Esophagus muscularis mucosa (tissue), 4 donors: ENCODE measurements at places on chromosomes 1 and 21. TPM values are rescaled to one million over a fixed set of nuclear protein-coding genes. Genes with fewer than 3 reads are reported as not detected.
A peak's percentile ranks its signal among the peaks of the same experiment; 100 is the strongest.

The PLPPR4 gene
- 1.2 TPM for total RNA-seq

The TBX15 gene
- 0.84 TPM for total RNA-seq

The GABRD gene
- not detected for total RNA-seq

The FMOD gene
- 36.8 TPM for total RNA-seq

The CD101 gene
- total RNA-seq = 0.42 TPM

The LPAR3 gene
- total RNA-seq = not detected

The GNPAT gene
- total RNA-seq = 49.4 TPM

DNA sequence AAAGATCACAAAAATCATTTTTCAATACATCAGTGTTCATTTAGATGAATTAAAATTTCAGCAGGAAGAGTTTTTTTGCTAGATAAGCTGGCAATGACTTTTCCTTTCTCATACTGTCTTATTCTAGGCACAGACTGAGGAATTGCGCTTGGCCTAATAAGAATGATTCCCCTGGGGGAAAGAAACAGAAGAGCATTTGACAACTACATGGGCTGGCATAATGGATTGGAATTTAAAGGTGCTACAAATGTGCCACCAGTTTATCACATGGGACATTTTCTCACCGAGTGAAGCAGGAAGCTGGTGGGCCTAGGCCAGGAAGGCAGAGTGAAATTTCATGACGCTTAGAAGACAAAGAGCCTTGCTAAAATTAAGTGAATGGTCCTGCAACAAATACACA, 39.3 kb downstream of the CDKN2C start:
- no peaks in the 10 kb centered on the region for H3K36me3 ChIP-seq
- no peaks in the 10 kb centered on the region for H3K4me1 ChIP-seq
- H3K4me3 ChIP-seq = no peak overlapping the region

GRCh38 chr1:216310776-216311175, 112.5 kb downstream of the USH2A start:
- H3K4me1 ChIP-seq = no peaks in the 10 kb centered on the region
- H3K27me3 ChIP-seq = no peaks in the 10 kb centered on the region
- H3K36me3 ChIP-seq = no peaks in the 10 kb centered on the region
- H3K4me3 ChIP-seq = no peak overlapping the region
- DNase-seq = no peak

DNA sequence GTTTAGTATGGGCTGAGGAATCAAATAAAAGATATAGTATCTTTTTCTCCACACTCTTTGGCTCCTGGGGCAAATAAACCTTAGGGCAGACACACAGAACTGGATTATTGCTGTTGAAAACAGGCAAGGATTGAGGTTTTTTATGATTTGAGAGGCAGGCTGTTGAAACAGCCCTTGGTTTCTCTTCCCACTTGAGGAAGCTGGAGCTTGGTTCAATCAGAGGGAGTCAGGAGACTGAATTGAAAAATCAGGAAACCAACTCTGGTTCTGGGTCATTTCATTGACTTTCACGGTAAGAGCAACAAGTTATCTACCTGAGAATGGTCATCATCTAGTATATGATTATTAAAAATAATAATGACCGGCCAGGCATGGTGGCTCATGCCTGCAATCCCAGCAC, 108.4 kb downstream of the CNIH3 start:
- no peaks in the 10 kb centered on the region for H3K36me3 ChIP-seq
- H3K27me3 ChIP-seq = no peaks in the 10 kb centered on the region
- H3K4me3 ChIP-seq = no peak overlapping the region

- H3K4me1 ChIP-seq = no peaks in the 10 kb centered on the region
- no peaks in the 10 kb centered on the region for H3K36me3 ChIP-seq
- DNase-seq = no peak
- no peak overlapping the region for H3K4me3 ChIP-seq
These were observed 230.0 kb upstream of the B3GALT2 start for GRCh38 chr1:193416226-193417024.

GRCh38 chr1:21534674-21535378, 25.6 kb downstream of the ALPL start:
- H3K27ac ChIP-seq = no peak overlapping the region
- no peak for DNase-seq
- H3K36me3 ChIP-seq = no peaks in the 10 kb centered on the region
- peaks cover 13% of the 10 kb centered on the region for H3K4me1 ChIP-seq

DNA sequence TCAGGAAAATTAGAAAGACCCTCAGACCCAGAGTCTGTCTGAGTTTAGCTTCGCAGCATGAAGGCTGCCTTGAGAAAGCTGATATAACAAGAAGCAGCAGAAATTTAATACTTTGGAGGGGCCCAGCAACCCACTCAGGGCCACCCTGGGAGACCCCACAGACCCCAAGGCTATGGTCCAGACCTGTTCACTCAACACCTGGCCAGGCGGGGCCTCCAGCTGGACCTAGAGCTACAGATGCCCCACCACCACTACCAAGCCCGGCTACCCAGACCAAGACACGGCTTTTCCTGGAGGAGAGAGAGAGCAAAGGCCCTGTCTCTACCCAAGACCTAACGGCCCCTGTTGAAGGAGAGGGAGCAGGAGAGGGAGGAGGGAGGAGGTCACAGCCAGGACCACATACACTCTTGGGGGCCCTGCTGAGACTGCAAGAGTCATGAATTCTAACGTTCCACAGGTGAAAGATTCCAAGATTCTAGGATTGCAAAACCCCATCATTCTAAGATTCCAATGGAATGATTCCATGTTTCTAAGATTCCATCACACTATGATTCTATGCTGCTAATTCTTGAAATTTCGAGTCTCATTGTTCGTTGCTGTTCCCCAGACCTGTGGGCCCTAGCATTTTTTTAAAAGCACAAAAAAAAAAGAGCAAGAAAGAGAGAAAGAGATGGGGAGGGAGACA, 53.2 kb downstream of the LACTBL1 start:
- H3K27ac ChIP-seq = no peak overlapping the region
- no peaks in the 10 kb centered on the region for H3K36me3 ChIP-seq
- H3K4me1 ChIP-seq = peaks cover 8% of the 10 kb centered on the region
- H3K4me3 ChIP-seq = no peak overlapping the region

- no peak overlapping the region for H3K27ac ChIP-seq
- H3K4me1 ChIP-seq = peaks cover 12% of the 10 kb centered on the region
- DNase-seq = no peak
- no peaks in the 10 kb centered on the region for H3K36me3 ChIP-seq
- H3K27me3 ChIP-seq = no peaks in the 10 kb centered on the region
These were observed 32.5 kb upstream of the BCL10 start for GRCh38 chr1:85308833-85309350.

DNA sequence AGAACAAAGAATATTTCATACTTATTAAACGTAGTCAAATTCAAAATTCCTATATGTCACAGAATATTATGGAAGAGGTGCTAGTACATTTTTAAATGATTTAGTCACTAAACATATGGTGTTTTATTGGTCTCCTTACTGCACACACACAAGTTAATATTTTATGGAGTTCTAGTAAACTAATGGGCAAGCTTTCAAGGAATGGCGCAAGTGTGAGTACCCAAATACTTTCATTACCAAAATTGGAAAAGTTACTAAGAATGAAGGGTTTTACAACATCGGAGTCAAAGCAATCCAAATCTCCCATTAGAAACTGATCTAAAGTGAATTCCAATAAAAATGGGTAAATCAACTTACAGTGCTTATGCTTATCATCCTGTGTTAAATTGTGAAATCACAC, 921.9 kb downstream of the ADGRL2 start:
- DNase-seq = no peak
- H3K27ac ChIP-seq = no peak overlapping the region
- no peak overlapping the region for H3K4me3 ChIP-seq
- no peaks in the 10 kb centered on the region for H3K27me3 ChIP-seq
- no peaks in the 10 kb centered on the region for H3K36me3 ChIP-seq
- no peaks in the 10 kb centered on the region for H3K4me1 ChIP-seq

DNA sequence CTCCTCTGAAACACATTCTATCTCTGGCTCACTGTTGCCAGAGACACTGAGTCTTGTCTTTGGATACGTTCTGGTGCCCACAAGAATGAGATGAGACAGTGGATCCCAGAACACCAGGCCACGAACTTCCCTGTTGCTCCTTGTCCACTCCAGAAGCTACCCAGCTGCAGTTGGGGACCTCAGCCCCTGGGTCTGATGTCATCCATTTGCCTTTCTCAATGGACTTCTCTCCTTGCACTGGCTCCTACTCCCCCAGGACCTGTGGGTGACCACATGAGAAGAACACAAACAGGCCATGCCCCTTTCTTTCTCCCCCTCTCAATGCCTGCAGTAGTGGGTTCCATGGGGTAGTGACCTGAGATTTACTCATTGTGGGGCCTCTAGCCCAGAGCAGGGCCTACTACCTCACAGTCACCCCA, 5.9 kb downstream of the NBPF1 start:
- H3K4me1 ChIP-seq = peaks cover 31% of the 10 kb centered on the region
- no peaks in the 10 kb centered on the region for H3K27me3 ChIP-seq
- H3K36me3 ChIP-seq = peaks cover 40% of the 10 kb centered on the region
- H3K27ac ChIP-seq = no peak overlapping the region
- no peak overlapping the region for H3K4me3 ChIP-seq
- no peak for DNase-seq

DNA sequence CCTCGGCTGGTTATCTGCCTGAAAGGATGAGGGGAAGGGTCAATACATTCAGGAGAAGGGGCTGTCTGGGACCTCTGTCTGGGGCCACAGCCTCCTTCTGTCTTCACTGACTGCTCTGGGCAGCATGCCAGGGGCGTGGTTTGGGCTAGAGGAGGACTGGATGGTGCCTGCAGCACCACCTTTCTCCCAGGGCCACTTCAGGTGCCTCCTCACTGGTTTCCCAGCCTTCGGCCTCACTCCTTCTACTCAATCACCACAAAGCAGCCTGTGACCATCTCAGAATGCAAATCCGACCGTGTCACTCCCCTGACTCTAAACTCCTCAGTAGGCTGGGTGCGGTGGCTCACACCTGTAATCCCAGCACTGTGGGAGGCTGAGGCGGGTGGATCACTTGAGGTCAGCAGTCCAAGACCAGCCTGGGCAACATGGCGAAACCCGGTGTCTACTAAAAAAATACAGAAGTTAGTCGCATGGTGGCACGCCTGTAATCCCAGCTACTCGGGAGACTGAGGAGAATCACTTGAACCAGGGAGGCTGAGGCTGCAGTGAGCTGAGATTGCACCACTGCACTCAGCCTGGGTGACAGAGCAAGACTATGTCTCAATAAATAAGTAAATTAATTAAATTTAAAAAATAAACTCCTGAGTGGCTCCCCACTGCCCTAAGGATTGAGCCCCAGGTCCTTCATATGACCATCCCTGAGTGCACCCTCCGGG, 50.1 kb upstream of the ECE1 start:
- no peak for DNase-seq
- no peak overlapping the region for H3K4me3 ChIP-seq
- peaks cover 93% of the 10 kb centered on the region for H3K4me1 ChIP-seq
- no peaks in the 10 kb centered on the region for H3K36me3 ChIP-seq
- H3K27me3 ChIP-seq = no peaks in the 10 kb centered on the region

GRCh38 chr1:54885807-54886723, 930 bp downstream of the DHCR24 start:
- H3K4me1 ChIP-seq = peaks cover 20% of the 10 kb centered on the region
- no peak for DNase-seq
- peak overlapping the region; percentile 69 for H3K4me3 ChIP-seq

GRCh38 chr1:198424441-198424840, 116.0 kb downstream of the ATP6V1G3 start:
- H3K4me1 ChIP-seq = no peaks in the 10 kb centered on the region
- DNase-seq = no peak
- no peaks in the 10 kb centered on the region for H3K36me3 ChIP-seq

DNA sequence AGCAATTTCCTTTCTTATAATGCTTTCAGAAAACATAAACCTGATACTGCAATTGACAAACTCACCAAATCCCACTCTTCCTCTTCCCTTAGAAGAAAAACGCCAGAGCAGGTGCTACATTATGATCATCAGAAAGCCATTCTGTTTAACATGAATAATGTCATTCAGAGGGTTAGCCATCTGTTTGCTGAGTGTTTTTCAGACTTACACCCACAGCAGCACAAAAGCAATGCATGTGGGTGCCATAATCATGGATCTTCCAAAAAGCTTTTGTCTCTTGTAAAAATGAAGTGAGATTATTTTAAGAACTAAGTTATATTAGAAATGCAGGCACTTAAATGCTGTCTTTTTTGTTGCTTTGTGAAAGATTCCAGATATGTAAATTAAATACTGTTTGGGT, 204.6 kb upstream of the TMPRSS15 start:
- H3K36me3 ChIP-seq = no peaks in the 10 kb centered on the region
- no peaks in the 10 kb centered on the region for H3K27me3 ChIP-seq
- no peak overlapping the region for H3K4me3 ChIP-seq
- no peak overlapping the region for H3K27ac ChIP-seq
- DNase-seq = no peak

DNA sequence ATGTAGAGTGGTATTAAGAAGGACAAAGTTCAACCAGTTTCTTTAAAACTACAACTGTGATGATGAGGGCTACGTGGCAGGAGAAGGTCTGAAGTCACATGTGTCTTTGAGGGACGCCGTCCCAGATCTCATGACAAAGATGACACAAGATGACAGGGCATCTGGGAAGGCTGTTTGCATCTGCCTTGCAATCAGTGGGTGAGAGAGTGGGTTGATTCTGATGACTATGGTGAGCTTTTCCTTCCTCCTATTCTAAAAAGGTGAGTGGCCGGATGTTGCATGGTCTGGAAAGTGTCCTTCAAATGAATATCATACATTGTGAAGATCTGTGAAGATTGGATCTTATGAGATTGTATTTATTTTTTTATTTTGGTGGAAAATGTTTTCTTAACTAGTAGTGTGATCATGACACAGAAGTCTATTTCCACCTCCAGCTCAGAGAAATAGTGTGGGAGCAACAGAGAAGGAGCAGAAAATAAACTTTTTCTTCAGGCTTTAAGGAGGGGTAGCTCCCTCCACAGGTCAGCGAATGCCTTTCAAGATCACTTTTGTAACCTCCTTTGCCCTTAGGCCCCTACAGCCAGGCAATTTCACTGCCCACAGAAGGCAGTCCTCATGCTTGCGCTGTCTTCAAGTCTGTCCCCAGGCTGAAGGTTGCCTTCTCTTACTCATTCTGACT, 76.0 kb upstream of the ATF3 start:
- H3K27me3 ChIP-seq = no peaks in the 10 kb centered on the region
- H3K4me3 ChIP-seq = no peak overlapping the region
- H3K4me1 ChIP-seq = no peaks in the 10 kb centered on the region
- H3K27ac ChIP-seq = no peak overlapping the region

- H3K27ac ChIP-seq = no peak overlapping the region
- no peaks in the 10 kb centered on the region for H3K27me3 ChIP-seq
- no peak for DNase-seq
- H3K4me1 ChIP-seq = no peaks in the 10 kb centered on the region
- H3K36me3 ChIP-seq = no peaks in the 10 kb centered on the region
- no peak overlapping the region for H3K4me3 ChIP-seq
These were observed 40.4 kb downstream of the RIMS3 start for GRCh38 chr1:40625076-40625475.

GRCh38 chr1:209965996-209966395, 28.0 kb downstream of the SYT14 start:
- H3K36me3 ChIP-seq = no peaks in the 10 kb centered on the region
- no peak overlapping the region for H3K27ac ChIP-seq
- no peaks in the 10 kb centered on the region for H3K4me1 ChIP-seq
- no peak overlapping the region for H3K4me3 ChIP-seq
- DNase-seq = no peak
